ENCODE measurements at places on chromosomes 11 and 22.

DNA sequence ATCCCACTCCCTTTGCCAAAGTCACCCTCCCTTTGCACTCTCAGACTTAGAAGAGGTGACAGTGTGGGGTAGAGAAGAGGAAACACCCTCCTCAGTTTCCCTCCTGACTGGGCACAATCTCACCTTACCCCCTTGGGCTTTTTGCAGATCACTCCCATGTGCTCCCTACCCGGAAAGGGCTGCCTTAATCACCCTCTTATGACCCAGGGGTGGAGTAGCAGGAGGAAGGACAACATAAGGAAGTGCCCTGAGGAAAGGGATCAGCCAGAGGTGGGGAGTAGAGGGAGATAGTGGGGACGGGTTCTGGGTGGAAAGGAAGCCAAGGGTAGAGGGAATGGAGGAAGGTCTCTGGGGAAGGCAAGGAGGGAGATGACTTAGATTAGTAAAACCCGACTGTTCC lies 52.0 kb downstream of the NRXN2 start:
- no peak for DNase-seq

DNA sequence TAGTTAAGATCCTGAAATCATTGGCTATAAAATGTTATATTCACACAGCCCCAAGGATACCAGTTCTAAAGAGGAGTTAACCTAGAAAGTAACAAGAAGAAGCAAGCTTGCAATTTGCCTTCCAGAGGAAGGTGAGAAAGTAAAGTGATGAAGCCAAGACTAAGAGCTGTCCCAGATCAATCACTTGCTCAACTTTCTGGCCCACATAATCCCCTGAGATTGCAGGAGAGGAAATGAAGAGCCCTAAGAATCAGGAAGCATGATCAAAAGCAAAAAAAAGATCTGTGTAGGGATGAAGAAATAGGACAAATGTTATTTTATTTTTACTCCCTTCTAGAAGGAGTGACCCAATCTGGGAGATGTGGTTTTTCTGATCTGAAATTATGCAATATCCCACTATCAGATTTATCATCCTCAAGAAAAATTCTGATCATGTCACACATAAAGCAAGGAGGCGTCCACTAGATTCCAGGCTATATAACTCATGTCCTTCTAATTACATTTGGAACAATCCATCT lies 180.3 kb upstream of the GUCY1A2 start:
- no peak for DNase-seq

GRCh38 chr11:15141381-15141780 lies 26.7 kb downstream of the INSC start:
- no peak for DNase-seq

DNA sequence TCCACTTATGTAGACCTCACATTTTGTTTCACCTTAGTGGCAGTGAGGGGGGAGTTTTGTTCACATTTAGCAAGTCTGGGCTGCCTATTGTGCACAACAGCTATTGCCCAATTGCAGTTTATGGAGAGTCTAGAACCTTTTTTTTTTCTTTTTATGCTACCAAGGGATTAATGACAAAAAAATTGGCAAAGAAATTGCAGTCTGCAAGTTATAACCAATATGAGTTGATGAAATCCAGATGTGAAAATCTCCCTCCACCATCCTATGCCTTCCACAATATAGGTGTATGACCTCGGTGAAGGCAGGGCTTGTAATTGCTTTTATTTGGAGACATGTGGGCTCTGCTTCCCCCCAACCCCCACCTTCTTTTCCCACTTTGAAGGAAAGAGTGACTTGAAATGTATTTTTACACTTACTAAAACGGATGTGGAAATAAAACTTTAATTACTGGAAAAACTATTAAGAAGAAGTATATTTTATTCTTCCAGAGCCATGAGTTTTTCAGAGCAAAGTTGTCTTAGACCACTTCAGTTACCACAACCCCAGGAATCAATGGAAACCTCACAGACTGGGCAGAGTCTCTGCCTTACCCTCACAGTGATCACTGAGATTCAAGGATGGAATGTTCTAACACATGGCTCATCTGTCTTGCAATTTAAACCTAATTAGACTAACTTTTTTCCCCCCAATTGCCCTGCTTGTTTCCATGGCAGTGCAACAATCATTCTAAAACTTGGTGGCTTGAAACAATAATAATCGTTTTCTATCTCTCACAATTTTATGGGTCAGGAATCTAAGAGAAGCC lies 120.8 kb upstream of the SLC5A12 start:
- no peak for DNase-seq

DNA sequence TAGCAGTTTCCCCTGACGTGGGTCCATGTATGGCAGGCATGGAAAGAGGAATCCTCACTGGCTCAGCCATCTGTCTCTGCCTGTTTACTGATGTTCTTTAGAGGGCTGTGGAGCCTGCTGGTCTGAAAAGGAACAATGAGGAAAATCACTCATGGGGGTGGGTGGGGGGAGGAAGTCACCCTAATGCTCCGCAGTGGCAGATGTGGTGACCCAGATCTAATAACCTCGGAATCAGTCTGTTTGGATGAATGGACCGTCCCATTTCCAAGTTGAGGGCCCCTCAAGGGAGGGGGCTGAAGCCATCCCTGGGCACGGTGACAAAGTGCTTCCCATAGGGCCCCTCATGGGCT lies 4.4 kb downstream of the BCR start:
- DNase-seq = no peak

DNA sequence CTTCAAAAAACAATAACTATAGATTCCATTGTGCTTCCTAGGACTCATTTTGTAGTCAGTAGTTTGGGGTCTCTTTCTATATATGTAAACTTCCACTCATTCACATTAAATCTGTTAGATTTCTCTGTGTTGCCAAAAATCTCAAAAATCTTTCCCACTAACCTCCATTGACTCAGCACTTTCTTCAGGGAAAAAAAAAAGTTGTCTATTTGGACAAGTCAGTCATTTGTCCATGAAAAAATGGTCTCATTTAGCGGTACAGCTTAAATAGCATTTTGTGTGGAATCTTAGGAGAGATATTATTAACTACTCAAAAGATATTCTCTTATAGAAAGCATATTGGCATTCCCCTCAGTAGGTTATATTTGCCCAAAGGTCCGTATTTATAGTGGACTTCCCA lies 81.9 kb downstream of the PPP2R1B start:
- no peak for DNase-seq

DNA sequence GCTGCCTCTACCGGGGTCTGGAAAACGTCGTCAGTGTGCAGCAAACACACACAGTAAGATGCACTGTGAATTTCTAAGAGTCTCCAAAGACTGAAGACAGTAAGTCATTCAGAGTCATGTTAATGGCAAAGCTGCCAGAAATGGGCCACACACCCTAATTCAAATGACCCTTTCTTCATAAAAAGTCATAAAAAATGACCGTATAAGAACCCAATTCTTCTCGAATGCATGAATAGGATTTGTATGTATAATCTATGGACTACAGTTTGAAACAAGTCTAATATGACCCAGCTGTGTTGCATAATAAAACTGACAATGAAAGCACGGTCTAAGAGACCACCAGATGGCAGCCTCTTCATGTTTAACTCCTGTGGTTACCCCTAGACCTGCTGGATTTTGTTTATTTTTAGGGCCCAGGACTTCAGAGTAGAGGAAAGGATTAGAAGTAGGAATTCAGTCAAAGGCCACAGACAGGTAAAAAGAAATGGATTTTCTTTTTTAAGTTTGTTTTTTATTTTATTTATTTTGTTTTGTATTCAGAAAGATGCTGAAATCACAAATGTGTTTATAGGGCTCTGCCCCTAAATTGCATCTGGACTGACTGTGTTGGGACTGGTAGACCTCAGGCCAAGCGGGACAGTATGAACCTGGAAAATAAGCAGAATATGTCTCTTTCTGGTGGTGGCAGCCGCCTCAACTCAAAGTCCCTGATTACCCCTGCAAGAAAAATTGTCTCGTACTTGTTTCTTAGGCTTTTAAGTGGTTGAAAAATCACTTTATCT lies 32.1 kb upstream of the SLC5A12 start:
- DNase-seq = no peak

- no peak for DNase-seq
Observed at GRCh38 chr11:78982473-78982872, 407.8 kb upstream of the NARS2 start.

DNA sequence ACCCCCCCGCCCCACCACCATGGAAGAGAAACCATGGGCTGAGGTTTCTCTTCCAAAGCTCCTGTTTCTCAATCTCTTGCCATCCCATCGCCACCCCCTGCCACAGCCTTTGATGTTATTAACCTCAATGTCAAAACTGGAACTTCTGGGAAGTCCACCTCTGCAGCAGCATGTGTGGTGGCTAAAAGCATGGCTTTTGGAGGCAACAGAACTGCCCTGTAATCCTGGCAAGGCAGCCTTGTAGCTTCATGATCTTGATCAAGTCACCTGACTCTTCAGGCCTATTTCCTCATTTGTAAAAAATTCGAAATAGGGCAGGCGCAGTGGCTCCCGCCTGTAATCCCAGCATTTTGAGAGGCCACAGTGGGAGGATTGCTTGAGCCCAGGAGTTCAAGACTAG lies 3.5 kb upstream of the COX8A start:
- DNase-seq = no peak

GRCh38 chr11:117020869-117021564 lies 77.2 kb downstream of the SIK3 start:
- DNase-seq = no peak

DNA sequence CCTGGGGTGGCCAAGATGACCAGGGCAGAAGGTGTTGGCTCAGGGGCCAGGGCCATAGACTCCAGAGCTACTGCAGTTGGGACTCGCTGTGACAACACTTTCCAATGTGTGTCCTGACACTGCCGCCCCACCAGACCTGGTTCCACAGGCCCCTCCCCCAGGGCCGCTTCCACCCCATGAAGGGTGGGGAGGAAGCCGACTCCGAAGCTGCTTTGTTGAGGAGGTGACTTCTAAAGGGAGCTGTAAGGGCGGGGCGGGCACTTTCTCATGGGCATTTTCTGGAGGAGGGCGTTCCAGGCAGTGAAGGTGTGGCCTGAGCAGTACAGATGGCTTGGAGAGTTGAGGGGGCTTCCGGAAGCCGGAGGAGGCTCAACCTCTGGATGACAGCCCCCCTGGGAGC lies 6.3 kb downstream of the FGF3 start:
- DNase-seq = no peak

GRCh38 chr22:43300891-43301676 lies 42.1 kb downstream of the SCUBE1 start:
- no peak for DNase-seq

- no peak for DNase-seq
Observed at GRCh38 chr11:82818409-82819043, 81.7 kb downstream of the PRCP start.

DNA sequence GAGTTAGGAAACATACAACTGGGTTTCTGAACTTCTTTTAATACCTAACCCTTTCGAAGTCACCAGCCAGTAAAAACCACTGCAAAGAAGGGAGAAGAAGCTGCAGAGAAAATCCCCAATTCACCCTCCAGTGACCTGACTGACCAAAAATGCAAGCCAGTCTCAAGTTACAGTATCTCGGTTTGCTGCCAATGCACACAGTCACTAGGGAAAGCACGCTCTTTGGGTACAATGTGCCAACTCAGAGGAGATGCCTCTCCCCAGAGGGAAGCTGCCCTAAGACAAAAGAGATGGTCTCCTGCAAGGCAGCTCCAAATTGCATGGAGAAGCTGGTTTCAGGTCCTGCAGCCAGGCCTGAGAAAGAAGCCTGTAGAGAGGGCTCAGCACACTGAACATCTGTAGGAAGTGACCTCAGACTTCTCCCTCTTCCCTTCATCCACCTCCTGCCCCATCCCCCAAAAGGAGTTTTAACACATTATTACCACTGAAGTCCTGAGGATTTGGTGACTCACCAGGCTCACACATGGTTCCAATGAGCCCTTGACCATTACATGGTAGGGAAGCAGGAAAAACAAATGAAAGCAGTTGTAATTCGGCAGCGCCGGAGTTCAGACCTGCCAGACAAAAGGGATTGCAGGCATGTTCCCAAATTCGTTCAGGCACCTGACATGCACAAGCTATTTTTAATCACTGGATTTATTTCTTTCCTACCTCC lies 90.1 kb downstream of the ETS1 start:
- no peak for DNase-seq

GRCh38 chr11:7422544-7423331 lies 62.6 kb upstream of the OLFML1 start:
- DNase-seq = no peak

- no peak for DNase-seq
Observed at GRCh38 chr11:82930229-82930628, 28.7 kb downstream of the DDIAS start.

DNA sequence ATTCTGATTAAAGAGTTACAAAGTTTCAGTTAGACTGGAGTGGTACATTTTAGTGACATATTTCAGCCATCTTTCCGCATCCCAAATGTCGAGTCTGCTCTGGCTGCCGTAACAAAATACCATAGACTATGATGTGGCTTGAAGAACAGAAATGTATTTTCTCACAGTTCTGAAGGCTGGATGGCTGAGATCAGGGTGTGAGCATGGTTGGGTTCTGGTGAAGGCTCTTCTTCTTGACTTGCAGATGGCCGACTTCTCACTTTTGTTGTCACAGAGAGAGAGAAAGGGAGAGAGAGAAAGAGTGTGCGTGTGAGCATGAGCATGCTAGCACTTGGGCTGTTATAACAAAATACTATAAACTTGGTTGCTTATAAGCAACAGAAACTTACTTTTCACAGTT lies 335.4 kb upstream of the RAG2 start:
- DNase-seq = no peak

- no peak for DNase-seq
Observed at GRCh38 chr11:77801477-77801876, 19.0 kb downstream of the RSF1 start.

GRCh38 chr22:42086051-42086450 lies 4.5 kb downstream of the NDUFA6 start:
- no peak for DNase-seq

DNA sequence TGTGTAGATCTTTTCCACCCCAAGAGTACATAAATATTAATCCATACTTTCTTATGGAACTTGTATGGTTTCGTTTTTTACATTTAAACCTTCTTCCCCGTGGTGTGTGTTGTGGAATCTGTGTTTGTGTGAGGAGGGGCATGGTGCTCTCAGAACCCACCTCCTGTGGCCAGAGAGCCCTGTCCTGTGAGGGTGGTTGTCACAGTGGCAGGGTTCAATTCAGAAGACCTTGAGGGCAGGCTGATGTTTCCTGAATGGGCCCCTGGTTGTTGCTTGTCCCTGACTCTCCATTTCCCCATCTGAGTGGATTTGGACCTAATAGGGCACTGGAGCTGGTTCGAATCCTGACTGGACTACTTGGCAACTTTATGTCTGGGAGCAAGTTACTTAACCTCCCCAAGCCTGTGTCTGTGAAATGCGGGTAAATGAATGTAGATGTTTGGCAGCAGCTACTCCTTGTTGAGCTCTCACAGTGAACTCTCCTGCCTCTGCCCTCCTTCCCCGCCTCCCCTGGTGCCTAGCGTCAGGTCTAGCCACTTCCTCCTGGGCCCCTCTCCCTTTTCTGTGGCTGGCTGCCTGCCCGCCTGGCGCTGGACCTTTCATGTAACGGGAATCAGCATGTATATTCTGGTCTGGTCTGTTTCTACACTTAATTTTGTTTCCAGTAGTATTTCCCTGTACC lies 7.3 kb downstream of the NEAT1 start:
- DNase-seq = no peak

DNA sequence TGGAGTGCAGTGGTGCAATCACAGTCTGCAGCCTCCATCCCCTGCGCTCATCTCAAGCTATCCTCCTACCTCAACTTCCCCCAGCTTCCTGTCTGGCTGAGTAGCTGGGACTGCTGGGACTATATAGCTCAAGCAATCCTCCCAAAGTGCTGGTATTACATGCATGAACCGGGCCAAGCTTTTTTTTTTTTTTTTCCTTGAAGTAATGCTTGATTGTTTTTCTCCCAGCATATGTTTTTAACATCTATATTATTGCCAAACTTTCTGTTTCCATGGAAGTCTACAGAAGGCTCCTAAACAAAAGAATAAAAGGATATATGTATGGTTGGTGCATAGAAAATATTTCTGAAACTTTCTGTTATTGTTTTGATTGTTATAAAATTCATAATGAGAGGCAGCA lies 853.6 kb downstream of the KCNA4 start:
- no peak for DNase-seq
